GM19239 (cell line): ENCODE measurements at places on chromosomes 4 and X.

GRCh38 chr4:87497578-87497977, 31.6 kb downstream of the SPARCL1 start:
- no peak for DNase-seq

GRCh38 chrX:107204068-107204605, 2.1 kb downstream of the NUP62CL start:
- no peak for DNase-seq

GRCh38 chr4:77959566-77960338, 97.1 kb downstream of the MRPL1 start:
- no peak for DNase-seq

DNA sequence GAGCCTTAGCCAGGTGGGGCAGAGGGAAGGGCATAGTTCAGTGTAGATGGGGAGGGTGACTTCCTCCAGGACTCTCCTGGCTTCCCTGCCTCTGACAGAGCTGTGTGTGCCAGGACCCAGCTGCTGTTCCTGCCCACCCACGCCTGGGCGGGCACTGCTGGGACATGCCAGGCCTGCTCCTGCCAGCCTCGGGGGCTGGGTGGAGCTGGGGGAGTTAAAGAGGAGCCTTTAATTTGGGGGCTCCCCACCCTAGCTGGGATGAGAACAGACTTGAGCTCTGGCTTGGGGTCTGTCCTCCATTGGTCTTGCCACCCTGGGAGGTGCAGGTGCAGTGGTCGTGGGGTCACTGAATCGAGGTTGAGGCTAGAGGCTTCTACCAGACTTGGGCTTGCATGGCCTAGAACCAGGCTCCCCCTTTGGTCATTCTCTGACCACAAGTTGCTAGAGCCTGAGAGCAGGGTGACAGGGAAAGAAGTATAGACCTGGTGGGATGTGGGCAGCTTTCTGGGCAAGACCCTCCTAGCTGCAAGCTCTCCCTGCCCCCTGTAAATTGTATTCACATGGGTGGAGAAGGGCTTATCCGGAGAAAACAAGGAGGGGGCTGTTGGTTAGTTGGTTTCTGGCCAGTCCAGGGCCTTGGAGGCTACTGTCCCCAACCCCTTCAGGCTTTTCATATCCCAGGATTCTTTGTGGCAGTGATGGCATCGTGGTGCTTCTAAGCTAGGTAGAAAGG, 5.7 kb downstream of the EFNB1 start:
- no peak for DNase-seq
